ENCODE measurements at places on chromosomes 7 and 10. TPM values are rescaled to one million over a fixed set of nuclear protein-coding genes. Genes with fewer than 3 reads are reported as not detected.

The TSPAN13 gene
- 39.1 TPM for total RNA-seq

The FZD8 gene
- total RNA-seq, result 35.5 TPM

The NKX1-2 gene
- not detected for total RNA-seq

The ACTA2 gene
- total RNA-seq, result 314 TPM

The ACBD7 gene
- total RNA-seq, result 1.6 TPM

The CYP3A4 gene
- total RNA-seq, result not detected

The DPP6 gene
- total RNA-seq, result 4.2 TPM

The CLDN4 gene
- not detected for total RNA-seq

The HDAC9 gene
- 52.7 TPM for total RNA-seq

The SLC35G1 gene
- 1.0 TPM for total RNA-seq
